ENCODE measurements at places on chromosomes 11 and 22.

GRCh38 chr11:110147962-110148709 is 54.9 kb downstream of the ZC3H12C start:
- DNase-seq, result peak; percentile 11

- no peak for DNase-seq
Measured at GRCh38 chr11:36390963-36391471, 94.9 kb downstream of the PRR5L start.

DNA sequence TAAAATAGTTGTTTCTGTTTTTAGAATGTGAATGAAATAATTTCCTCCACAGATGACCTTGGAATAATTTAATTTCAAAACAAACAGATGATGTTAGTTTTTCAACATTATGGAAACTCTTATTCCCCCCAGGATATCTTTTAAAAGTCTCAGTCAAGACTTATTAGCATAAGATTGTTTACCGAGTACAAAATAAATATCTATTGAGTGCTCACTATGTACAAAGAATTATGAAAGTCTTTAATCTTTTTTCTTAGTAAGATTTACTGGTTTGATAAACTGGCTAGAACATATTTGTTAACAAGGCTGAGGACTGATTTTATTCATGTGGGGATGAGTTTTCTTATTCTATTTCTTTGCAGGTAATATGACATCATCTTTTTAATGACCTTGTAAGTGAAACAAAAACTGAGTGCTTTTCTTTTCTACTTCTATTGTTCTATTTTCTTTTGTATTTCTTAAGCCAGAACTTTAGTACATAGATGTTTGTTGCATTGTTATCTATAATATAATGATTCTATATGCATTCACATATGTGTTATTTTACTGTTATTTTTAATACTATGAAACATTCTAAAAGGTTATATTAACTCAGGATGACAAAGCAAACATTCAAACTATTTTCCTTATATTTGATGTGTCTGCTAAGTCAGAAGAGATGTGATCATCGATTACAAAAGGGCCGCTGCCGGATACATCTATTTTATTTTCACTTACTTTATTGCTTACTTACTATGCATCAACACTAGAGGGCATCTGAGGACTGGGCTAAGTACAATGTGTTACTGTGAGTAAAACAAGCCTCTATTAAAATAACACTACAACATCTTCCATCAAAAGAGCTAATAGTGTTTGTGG is 111.0 kb upstream of the ARHGAP42 start:
- DNase-seq, result no peak

DNA sequence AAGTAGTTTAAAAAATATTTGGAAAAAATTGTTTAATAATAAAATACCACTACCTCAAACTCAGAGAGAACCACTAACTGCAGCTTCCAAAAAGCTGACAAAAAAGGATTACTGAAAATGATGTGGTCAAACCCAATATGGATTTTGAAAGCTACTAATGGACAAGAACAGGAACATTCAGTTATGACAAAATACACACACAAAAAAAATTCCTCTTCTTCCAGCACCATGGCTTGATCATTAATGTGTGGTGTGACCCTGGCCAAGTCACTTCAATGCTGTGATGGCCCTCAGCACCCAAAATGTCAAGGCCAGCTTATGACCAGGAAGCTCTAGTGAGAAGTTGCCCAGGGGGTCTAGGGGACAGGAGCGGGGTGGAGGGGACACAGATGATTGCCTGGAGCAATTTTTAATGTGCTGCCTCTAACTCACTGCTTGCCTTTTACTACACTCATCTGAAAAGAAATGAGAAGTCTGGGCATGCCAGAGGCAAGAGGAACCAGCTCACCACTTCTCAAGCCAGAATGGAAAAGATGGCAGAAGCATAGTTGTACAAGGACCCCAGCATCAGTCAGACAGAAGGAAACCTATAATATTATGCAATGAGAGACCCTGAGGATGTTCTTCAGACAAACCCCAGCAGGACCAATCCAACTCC is 2.2 kb downstream of the SMCO4 start:
- no peak for DNase-seq

- DNase-seq, result no peak
Measured at GRCh38 chr22:47457021-47457420, 694.6 kb downstream of the TBC1D22A start.
